Left ventricle myocardium superior (tissue), 1 donor: ENCODE measurements at places on chromosomes 11 and 22.

DNA sequence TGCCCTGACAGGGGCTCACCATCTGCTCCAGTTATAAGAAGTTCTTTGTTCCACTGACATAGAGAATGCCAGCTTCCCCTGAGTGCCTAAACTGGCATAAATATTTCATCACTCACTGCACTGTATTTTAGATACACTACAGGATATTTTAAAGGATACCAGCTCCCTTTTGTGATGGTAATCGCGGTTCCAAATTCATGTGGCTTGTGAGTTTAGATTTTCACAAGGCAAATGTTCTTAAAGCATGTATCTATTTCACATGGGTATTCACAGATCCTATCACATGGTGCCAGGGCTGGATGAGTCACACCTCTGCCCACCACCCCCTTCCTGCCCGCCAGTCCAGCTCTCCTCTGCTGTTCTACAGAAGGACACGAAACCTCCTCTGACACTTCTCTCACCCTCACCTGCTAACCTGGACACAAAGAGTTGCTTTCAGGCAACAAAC, 105.5 kb downstream of the KCNC1 start:
- DNase-seq, result no peak

- DNase-seq, result no peak
These were observed 13.1 kb upstream of the DDX6 start for GRCh38 chr11:118804094-118804493.

DNA sequence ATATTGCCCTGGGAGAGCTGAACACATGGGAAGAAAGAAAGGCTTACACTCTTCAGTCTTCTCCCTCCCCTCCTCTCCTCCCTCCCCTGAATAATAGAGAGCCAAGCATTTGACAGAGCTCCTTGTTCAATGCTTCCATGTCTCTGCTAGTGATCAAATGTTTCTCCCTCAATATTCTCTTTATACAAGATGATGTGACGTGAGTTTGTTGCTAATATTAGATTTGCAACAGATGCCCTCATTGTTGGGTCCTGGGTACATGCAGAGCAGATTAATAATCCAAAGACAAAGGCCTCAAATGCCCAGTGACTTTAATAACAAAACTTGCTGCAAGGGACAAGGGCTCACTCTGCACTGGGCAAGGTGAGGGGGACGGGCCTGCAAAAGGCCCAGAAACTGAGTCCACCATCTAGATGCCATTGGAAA, 7.1 kb upstream of the ENDOD1 start:
- no peak for DNase-seq

GRCh38 chr11:94283678-94284077, 20.7 kb upstream of the IZUMO1R start:
- DNase-seq, result no peak

DNA sequence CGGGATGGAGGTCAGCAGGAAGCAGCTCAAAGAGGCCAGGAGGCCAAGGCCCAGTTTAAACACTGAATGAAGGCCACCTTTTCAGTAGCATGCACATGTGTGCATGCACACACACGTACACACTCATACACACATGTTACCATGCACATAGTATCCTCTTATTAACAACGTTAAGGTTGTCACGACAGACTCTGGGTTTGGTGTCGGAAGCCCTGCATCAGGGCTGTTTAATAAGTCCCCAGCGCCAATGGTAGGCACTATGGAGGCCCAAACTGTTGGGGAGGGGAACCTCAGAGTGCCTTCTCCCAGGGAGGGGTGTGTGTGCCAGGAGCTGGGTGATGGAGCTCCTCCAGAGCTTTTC, 39.5 kb upstream of the ADA2 start:
- no peak for DNase-seq
